Activated CD4-positive, alpha-beta T cell treated with anti-CD3 and anti-CD28 coated beads, Interleukin-2, Interleukin-6, amounts not matched to agents 100 ng/mL and 50 ng/mL, durations not matched to agents 16 hours and 8 hours (primary cell): ENCODE measurements at places on chromosomes 5 and 9.

GRCh38 chr5:160788102-160788660, 63.8 kb downstream of the ATP10B start:
- no peak for DNase-seq

GRCh38 chr5:30458681-30459080, 734.8 kb upstream of the CDH6 start:
- DNase-seq, result no peak

GRCh38 chr9:71333321-71333720, 211.9 kb upstream of the TRPM3 start:
- DNase-seq, result no peak

DNA sequence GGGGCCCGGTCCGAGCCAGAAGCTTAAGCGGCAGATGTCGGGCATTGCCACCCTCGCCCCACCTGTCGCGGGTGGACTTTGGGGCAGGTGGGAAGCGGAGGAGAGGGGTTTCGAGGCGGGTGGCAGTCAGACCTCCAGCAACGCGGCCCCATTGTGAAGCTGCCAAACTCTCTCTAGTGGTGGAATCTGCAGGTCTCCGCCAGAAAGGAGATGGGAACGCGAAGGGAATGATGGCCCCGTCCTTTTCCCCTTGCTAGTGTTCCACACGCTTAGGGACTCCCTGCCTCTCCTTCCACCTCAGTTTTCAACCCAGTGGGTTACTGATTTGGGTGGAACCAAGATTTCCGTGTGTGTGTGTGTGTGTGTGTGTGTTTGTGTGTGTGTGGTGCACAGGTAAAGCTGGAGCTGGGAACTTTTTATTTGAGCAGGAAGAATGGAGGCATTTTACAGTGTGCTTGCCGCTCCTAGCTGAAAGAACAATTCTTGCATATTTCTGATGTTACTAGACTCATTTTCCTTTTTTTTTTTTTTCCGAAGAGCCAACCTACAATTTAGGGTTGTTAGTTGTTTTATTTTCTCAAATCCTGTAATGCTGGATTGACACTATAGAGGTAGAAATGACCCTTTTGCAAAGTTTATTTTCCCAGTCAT, 1.3 kb downstream of the MACIR start:
- DNase-seq, result no peak

- no peak for DNase-seq
Measured at GRCh38 chr9:89752154-89752553, 147.3 kb downstream of the GADD45G start.

DNA sequence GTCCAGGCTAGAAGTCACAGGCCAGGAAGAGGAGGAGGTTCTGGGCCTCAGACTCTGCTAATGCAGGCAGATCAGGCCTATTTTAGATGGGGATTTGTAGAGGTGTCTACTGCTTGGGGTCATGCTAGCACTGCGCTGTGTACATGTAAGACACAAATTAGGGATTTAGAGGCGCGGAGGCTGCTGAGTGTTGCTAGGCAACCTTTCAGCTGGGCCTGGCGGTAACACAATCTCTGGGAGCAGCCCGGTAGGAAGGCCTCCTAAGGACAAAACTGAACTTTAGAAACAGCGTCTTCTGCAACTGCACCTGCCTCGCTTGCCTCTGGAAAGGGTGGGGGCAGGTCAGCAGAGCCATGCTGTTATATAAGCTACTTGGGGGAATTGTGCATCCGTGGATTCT, 147.9 kb downstream of the MACROH2A1 start:
- DNase-seq, result no peak

DNA sequence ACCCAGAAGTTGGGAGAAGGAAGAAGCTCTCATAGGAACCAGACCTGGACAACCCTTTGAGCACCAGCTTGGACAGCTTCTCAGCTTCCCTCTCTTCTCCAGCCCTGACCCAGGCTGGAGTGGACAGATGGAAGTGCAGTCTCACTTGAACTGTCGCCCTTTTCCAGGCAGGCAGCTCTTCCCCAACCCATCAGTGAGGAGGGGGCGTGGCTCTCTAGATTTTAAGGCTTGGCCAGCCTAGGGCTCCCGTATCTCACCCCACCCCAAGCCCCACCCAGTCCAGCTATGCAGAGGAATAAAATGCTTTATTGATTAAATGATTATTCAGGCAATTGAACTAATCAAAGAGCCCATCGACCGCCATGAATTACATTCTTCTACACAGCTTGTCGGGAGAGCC, 2.2 kb downstream of the PAX5 start:
- DNase-seq, result no peak

DNA sequence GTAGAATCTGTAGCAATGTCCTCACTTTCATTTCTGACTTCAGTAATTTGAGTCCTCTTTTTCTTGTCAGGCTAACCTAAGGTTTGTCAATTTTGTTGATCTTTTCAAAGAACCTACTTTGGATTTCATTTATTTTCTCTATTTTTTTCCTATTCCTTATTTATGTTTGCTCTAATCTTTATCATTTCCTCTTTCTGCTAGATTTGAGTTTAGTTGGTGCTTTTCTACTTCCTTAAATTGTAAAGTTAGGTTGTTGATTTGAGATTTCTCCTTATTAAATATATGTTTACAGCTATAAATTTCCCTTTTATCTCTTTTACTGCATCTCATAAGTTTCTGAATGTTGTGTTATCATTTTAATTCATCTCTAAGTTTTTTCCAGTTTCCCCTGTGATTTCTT, 75.1 kb upstream of the FAM120A start:
- no peak for DNase-seq

- DNase-seq, result no peak
Measured at GRCh38 chr9:100466829-100467221, 6.1 kb upstream of the TMEFF1 start.
